ENCODE measurements at places on chromosomes 12 and 14.

GRCh38 chr14:60563113-60563512 is 54.2 kb downstream of the SIX6 start:
- DNase-seq = no peak

GRCh38 chr12:82019533-82019932 is 260.4 kb upstream of the PPFIA2 start:
- no peak for DNase-seq

DNA sequence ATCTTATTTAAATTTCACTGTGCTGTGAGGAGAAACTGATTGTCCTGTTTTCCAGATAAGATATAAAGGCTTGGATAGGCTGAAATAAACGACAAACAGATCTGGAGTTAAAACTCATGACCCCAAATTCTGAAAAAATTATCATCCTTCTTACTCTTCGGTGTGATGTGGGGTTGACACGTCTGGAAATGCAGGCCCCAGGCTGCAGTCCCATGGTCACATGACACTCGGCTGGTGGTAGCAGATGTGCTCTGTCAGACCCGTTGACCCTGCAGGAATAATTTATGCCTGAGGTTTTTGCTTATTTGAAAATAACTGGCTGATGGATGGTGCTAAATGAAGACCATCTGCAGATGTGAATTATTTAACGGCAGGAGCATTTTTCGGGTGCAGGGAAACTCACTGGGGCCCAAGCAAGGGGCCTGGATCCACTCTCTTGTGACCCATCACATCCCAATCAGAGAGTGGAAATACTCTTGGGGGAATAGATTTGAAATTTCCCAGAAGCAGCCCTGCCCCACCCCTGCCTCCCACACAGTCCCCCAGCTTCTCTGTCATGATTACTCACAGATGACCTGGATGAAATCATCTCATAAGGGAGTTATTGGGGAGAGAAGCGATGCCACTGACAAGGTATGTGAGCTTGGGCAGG is 47.7 kb upstream of the CMKLR1 start:
- no peak for DNase-seq

DNA sequence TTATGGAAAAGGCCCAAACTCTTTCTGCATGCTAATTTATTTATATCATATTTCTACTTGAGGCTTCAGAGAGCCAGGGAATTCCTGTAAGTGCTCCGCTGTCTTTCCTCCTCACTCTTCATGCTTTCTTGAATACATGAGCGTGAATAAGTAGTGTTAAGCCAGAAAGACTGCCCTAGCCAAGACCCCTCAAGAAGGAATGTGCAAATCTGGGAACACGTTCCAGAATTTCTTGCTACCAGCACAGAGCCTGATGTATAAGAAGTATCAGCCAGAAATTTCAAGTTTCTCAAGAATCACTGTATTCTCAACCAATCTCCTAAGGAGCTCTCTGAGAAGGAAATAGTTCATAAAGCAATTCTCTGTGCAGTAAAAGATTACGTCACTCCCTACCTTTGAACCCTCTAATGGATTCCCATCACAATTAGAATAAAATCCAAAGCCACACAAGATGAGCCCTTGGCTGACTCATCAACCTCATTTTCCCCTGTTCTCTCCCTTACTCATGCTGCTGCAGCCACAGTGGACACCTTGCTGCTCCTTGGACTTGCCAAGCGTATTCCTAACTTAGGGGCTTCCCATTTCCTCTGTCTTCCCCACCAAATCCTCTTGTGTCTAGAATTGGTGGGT is 6.9 kb upstream of the TSPAN8 start:
- DNase-seq = no peak

- DNase-seq = no peak
Observed at GRCh38 chr14:58725226-58725625, 87.5 kb downstream of the DACT1 start.

GRCh38 chr14:75709207-75709812 is 48.3 kb downstream of the TTLL5 start:
- DNase-seq = peak; percentile 53

DNA sequence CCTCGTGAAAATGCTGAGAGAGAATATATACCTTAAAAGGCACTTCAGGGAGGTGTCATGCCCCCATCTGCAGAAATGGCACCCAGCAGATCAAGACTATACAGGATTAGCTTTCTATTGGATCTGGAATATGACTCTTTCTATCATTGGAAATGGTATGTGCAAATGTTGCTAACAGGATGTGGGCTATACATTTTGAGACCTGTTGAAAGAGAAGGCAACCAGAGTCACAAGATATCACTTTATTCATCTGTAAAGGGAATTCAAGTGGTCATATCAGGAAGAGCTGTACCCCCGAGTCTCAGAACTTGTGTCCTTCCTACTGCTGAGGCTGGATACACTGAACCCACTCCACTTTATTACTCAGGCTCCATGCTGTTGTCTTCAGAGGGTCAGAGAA is 46.1 kb upstream of the FRMD6 start:
- DNase-seq = no peak

DNA sequence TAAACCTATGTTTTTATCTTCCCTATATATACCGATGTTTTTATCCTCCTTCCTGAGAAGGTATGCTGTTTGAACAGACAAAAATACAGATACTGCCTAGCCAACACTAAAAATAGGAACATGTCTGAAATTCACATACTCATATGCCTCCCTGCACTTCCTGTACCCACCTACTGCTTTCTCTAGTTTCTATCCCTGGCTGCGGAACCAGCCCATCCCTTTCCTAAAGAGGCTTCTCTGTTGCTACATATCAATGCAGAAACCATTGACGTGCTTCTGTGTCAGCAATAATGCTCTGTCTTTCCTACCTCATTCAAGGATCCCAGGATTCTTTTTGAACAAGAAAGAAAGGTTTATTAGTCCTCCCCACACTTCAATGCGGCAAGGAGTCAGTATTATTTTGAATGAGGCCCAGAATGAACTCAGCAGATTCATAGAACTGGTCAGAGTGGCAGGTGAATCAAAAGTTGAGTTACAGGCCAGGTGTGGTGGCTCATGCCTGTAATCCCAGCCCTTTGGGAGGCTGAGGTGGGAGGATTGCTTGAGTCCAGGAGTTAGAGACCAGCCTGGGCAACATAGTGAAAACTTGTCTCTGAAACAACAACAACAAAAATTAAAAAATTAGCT is 67.8 kb upstream of the NAP1L1 start:
- no peak for DNase-seq

GRCh38 chr12:93856611-93857010 is 179.4 kb downstream of the CRADD start:
- no peak for DNase-seq

- DNase-seq = no peak
Observed at GRCh38 chr14:32561520-32561919, 232.4 kb downstream of the AKAP6 start.

DNA sequence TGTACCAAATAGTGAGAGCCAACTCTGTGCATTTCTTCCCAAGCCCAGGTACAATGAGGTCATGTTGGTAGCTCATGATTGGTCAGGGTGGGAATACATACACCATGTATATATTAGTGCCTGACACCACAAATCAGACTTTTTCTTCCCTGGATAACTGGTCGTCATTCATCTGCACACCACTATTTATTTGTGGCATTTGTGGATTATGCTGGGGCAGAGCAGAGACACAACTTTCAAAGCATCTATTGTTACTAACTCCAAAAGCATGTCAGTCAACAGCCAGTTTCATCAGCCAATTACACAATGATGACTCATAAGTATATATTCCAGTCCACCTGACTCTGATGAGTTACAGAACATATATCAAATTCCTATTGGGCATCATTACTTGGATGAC is 181.7 kb downstream of the ADAMTS20 start:
- no peak for DNase-seq
